ENCODE measurements at places on chromosomes 16 and 17.

GRCh38 chr17:50470426-50470825 is 1.7 kb upstream of the CHAD start:
- DNase-seq, result no peak

DNA sequence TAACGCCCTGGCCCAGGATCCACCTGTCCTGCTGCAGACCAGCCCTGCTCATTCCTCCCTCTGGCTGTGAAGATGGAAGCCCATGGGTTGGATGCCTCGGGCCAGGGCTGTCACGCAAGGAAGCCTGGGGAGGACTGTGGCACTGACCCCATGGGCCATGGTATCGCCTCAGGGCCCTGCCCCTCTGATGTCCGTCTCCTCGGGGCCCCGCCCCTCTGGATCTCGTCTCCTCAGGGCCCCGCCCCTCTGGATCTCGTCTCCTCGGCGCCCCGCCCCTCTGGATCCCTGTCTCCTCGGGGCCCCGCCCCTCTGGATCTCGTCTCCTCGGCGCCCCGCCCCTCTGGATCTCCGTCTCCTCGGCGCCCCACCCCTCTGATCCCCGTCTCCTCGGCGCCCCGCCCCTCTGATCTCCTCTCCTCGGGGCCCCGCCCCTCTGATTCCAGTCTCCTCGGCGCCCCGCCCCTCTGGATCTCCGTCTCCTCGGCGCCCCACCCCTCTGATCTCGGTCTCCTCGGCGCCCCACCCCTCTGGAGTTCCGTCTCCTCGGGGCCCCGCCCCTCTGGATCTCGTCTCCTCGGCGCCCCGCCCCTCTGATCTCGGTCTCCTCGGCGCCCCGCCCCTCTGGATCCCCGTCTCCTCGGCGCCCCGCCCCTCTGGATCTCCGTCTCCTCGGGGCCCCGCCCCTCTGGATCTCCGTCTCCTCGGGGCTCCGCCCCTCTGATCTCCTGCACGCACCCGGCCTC is 24.0 kb downstream of the METRNL start:
- no peak for DNase-seq

DNA sequence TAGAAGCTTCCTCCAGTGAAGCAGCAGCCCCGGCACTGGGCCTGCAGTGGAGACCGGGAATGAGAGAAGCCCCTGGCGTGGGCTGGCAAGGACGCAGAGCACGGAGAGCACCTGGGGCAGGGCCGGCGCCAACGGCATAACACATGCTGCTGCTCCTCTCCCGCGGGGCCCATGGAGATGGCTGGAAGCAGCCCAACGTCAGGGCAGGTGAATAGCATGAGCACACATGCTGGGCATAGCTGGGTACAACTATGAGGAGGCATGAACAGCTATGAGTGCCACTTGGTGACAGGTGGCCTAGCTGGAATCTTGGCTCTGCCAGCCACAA is 46.4 kb downstream of the IRF8 start:
- no peak for DNase-seq

DNA sequence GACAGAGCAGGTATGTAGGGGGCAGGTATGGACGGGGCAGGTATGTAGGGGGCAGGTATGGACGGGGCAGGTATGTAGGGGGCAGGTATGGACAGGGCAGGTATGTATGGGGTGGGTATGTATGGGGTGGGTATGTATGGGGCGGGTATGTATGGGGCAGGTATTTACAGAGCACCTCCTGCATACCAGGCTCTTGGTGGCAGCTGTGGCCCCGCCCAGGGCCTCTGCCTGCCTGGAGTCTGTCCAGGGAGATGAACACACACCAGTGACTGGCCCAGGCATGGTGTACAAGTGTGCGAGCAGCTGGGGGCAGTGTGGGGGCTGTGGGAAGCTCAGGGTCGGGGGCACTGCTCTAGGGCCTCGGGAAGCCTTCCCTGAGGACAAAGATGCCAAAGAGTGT is 4.4 kb downstream of the RPL3L start:
- no peak for DNase-seq

- DNase-seq, result no peak
Observed at GRCh38 chr17:77873500-77874302, 84.8 kb upstream of the TNRC6C start.

- peak; percentile 33 for DNase-seq
Observed at GRCh38 chr17:28547623-28548416, 4.6 kb downstream of the UNC119 start.

GRCh38 chr16:72715267-72715666 is 332.7 kb downstream of the ZFHX3 start:
- no peak for DNase-seq

DNA sequence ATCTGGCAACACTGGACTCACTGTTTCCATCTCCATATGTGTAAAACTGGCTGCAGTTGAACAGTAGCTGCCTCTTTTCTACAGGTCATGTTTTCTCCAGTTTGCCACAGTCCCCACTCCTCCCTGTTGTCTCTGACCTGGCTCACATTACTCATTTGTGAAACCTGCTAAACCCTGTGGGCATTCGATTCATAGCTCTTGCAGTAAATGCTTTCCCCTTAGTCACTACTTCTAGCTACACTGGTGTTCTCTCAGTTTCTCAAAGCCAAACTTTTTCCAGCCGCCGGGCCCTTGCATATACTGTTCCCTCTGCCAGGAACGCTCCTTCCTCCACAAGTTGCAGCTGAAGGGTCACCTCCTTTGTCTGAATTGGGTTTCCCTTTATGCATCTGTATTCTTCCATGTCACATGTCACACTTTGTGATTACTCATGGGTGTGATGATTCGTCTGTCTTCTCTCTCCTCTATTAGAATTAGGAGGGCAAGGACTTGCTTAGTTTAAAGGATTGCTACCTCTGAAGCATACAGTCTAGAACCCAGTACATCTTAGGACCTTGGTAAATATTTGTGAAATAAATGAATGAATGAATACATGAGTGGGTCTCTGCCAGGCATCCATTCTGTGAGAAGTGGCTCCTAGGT is 15.0 kb upstream of the MT4 start:
- no peak for DNase-seq

- DNase-seq, result no peak
Observed at GRCh38 chr16:3774156-3774767, 56.9 kb upstream of the TRAP1 start.

DNA sequence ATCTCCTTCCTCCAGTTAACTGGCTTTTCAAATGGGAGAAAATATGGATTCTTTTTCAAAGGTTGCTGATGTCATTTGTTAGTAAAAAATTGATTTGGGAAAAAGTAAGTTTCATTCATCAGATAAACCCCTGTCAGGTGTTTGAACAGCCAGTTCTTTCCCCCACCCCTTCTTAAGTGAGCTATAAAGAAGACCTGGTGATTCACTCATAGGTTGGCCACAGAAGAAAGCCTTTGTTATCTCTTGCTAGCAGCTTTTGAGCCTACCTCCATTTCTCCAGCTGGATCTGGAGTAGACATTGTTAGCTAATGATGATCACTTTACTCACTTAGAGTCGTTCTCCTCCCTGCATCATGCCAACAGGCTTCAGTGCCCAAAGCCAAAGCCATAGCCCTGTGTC is 63.0 kb downstream of the NLK start:
- no peak for DNase-seq

DNA sequence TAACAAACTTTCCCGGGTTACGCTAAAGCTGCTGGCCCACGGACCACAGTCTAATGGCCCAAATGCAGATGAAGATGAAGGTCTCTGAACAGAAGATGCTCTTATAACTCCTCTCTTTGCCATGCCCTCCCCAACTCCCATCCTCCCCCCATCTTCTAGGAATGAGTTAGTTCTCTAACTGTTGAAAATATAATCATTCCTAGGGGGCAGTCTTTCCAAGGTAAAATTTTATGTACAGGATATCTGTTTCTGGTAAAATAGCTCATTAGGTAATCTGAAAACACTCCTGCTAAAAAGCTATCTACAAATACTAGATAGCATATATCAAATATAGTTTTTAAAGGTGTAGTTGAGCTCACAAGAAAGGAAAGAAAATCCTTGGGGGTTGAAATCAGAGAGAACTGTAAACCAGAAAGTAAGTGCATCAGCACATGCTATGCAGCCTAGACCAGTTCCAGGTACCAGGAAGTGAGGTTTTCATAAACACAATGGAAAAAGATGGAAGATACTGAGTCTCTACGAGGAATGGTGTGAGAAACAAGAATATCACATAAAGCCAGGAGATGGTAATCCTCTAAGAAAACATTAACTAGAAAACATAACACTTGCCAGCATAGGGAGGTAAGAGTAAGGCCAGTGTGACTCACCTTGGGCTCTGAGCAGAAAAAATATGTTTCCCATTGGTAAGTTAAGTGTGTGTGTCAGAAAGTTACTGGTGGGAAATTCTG is 38.1 kb downstream of the CMC2 start:
- no peak for DNase-seq

GRCh38 chr17:7241783-7242716 is at the start of gene GABARAP:
Gene GABARAP, minus strand, starts transcription at chr17:7242449. Its CDS starts 119 bp downstream, at chr17:7242330.
- peak; percentile 91 for DNase-seq
